ENCODE measurements at places on chromosomes 11 and 22.

GRCh38 chr11:68199295-68199987, 13.7 kb downstream of the KMT5B start:
- DNase-seq: no peak

DNA sequence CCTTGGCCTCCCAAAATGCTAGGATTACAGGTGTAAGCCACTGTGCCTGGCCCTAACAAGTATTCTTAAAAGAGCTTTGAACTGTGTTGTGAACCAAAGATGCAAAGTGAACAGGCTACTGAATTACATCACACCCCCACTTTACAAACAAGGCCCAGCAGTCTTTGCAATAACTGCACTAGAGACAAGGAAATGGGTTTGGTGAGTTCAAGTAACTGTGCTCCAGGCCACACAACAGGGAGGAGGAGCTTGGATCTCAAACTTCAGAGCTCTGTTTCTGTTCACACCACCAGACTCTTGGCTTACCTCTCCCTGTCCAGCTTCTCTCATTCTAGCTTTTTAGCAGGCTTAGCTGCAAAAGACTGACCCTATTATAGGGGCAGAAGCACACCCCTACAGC, 30.4 kb upstream of the RASL10A start:
- no peak for DNase-seq

DNA sequence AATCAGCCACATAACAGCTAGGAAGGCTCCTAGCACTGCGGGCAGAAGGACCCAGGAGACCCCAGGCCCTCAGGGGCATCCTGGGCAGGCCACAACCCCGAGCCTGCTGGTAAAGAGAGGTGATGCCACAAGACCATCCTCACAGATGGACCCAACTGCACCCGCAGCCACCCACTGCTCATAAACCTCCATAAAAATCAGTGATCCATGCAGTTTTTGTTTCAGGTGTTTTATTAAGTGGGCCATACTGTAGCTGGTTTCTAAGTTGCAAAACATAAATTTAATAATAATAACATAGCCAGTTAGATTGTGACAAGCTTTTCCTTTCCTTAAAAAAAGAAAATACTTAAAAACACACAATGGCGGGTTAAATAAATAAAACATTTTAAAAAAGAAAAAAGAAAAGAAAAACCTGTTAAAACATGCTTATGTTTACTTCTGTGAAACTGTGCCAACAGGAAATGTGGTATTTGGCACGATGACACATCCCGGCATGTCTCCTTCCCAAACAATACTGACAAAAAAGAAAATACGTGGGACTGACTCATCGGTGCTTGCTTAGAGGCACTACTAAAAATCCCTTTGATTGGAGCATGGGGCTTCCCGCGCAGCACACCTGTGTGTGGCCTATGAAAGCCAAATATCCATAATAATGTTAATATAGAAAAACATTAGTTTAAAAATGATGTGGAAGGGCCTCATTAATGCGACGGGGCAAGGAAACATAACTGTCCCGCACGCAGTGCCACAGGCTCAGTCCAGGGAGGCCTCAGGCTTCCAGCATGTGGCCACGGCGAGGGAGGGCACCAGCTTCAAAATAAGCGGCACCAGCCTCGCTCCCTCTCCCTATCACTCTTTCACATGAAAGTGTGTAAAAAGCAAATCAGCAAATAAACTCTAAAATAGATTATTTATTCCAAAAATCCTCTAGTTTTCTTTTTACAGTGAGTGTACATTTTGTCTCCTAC, 47.5 kb upstream of the SCUBE2 start:
- DNase-seq: peak; percentile 18

DNA sequence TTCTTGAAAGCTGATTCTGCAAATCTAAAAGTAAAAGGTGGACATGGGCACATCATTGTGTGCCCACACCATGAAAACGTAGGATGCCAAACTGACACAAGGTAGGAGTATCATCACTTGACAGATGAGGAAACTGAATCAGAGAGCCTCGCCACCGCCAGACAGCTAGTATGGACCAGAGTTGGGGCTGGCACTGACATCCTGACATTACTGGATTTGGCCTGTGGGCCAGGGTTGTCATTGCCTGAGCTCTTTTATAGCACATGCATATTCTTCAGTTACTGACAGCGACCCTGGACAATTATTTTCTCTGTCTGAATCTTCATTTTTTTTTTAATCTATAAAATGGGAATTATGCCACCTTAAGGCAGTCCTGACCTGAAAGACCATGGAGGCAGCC, 16.5 kb downstream of the USP35 start:
- no peak for DNase-seq

DNA sequence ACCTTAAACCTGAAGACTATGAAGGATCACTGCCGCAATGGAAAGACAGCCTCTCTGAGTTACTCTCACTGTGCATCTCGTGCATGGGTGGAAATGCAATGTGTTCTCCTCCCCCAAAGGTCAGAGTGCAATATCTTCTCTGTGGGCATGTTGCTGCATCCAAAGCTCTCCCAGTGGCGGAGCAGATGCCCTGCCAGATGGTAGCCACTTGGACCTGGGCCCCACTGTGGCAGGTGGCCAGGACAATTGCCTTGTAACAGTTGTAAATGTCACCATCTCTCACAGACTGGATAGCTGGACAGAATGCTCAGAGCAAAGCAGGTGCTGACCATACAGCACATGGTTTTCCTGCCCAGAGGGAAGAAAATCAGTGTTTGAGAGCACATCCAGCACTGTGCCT, 542.0 kb downstream of the FAM181B start:
- no peak for DNase-seq
